ENCODE measurements at places on chromosomes 12 and 14.
A peak's percentile ranks its signal among the peaks of the same experiment; 100 is the strongest.

DNA sequence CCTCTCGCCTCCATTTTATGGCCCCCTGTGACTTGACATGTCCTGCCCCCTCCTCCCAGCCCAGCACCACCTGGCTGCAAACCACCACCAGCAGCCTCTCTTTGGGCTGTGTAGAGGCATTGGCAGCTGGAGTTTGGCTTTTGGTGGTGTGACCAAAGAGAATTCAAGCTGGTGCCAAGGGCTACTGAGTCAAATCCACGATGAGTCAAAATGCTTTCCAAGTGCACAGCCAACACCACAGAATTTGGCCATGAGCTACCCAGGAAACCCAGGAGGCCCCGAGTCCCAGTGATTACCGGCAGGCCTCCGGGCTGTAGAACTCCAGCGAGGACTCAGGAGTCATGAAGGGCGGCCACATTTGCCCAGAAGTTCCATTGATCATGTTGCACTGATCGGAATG, 53.8 kb downstream of the SCARB1 start:
- DNase-seq, result no peak

GRCh38 chr14:91405724-91406435, 11.7 kb downstream of the CCDC88C start:
- DNase-seq, result no peak

GRCh38 chr12:52632656-52633055, 14.3 kb upstream of the KRT73 start:
- DNase-seq, result no peak

DNA sequence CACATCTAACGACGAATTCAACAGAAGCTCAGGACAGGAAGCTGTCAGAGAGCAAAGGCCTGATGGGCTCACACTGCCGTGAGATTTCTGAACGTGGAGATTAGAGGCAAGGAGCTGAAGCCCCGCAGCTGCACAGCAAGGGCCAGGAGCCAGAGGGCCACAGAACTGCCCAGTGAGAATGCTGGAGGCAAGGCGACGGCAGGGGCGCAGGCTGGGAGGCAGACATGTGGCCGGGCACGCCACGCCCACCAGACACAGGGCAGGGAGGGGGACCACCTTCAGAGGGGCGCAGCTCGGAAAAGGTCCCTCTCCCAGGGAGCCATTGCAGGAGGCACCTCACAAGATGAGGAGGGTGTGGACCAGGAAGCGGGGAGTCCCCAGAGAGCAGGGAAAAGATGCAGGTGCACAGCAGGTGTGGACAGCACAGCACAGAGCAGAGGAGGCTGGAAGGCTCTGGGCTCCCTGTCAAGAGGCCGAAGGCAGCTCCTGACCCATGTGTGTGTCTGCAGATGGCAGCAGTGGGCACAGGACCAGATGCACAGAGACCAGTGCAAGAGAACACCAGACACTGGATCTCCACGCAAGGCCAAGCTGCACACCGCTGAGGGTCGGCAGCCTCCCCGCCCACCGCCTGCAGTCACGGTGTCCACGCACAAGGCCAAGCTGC, 23.0 kb downstream of the BTBD6 start:
- DNase-seq, result no peak

DNA sequence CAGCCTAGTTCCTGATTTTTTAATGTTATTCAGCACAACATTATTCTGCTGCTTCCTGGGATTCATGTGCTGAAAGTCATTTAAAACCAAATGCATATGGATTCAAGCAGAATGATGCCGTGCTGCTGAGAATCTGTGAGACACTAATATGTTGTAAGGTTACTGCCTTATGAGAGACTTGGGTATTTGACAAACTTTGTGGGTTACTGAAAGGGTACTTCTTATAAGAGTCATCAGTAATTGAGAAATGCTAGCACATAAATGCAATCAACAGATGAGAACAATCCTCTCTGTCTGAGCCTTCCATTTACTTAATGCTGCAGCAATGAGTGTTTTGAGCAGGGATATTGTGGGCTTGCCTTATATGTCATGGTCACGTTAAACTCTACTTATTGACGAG, 175.7 kb downstream of the NPAS3 start:
- DNase-seq, result no peak

- DNase-seq, result no peak
Observed at GRCh38 chr12:8493084-8493483, 20.2 kb upstream of the CLEC4D start.

DNA sequence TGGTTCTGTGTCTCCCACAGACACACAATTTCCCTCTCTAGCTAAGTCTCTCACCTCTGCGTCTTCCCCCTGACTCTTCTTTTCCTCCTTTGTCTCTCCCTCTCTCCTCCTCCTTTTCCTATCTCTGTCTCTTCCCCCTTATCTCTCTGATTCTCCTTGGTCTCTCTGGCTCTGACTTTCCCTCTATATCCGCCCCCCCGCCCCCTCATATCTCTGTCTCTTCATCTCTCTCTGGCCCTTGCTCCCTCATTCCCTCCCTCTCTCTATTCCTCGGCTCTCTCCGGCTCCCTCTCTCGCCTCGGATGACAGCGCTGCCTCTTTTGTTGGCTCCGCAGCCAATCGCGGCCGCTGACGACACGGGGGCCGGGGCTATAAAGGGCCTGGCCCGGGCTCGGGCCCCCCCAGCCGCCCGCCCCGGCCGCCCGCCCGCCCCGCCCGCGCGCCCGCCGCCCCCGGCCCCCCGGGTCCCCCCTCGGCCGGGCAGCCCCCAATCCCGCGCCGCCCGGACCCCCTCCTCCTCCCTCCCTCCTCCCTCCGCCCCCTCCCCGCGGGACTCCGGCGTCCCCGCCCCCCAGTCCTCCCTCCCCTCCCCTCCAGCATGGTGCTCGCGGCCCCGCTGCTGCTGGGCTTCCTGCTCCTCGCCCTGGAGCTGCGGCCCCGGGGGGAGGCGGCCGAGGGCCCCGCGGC, at the start of gene GDF11:
Gene GDF11 (plus strand): TSS at position 404 of the 687 bp plus-strand sequence. CDS start 195 bp downstream, at position 599.
- DNase-seq, result peak; percentile 74

GRCh38 chr12:67394550-67394949, 125.4 kb downstream of the CAND1 start:
- no peak for DNase-seq

DNA sequence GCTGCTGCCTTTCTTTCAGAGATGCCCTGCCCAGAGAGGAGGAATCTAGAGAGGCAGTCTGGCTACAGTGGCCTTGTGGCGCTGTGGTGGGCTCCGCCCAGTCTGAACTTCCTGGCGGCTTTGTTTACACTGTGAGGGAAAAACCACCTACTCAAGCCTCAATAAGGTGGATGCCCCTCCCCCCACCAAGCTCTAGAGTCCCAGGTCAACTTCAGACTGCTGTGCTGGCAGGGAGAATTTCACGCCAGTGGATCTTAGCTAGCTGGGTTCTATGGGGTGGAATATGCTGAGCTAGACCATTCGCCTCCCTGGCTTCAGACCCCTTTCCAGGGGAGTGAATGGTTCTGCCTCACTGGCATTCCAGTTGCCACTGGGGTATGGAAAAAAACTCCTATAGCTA, 25.6 kb downstream of the SPATA7 start:
- no peak for DNase-seq

DNA sequence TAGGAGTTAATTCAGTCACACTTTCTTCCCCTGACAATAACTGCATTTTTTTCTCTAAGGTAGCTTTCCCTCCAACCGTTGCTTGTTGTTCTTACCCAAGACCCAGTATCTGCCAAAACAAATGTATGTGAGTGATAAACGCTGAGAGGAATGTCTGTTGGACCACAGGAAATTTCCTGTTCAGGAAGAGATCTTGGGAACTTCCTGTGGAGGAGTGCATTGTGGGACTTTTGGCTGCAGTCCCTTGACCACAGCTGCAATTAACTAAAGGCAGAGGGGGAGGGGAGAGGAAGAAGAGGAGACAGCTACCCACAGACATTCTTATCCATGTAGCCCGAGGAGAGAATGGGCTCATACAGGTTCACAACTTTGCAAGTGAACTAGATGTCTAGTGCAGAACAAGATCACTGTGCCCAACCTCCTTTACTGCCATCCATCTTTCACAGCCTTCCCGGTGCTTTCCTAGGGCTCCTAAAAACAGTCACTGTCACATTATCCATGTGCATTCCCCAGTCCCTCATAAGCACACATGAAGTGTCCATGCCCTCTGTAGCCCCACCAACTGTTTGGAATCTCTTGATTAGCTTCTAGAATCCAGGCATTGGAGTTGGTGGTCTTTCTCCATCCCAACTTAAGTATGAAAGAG, 149.5 kb downstream of the ETV6 start:
- no peak for DNase-seq

DNA sequence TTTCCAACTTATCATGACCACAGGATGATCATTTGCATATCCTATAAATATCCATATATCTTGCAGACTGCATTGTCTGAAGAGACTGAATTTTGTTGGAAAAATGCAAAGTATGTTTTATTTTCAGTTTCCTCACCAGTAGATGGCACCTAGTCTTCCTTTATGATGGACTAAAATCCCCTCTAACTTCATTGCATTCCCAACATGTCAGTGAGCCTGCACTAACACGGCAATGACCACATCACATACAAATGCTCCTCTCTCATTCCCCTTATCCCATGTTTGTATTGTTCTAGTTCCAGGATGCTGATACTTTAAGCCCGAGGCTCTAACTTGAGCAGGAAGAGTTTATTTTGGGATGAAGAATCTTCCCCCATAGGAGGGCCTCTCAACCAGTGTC, 24.7 kb upstream of the MYBPC1 start:
- no peak for DNase-seq

- no peak for DNase-seq
Observed at GRCh38 chr14:91253795-91254323, 9.4 kb upstream of the GPR68 start.

DNA sequence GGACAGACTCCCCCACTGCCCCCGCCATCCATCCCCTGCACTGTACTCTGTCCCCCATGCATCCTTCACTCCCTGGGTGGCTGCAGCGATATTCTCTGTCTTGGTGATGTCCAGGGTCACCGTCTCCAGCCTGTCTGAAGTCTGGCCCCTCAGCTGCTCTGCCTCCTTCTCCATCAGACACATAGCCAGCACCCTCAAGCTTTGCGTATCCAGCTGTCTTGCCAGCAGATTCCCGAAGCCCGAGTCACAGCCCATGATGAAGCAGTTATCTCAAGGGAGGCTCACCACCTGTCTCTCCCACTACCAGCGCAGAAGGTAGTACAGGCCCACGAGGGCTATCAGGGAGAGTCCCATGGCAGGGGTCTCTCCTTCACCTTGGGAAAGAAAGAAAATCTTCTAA, 77.8 kb downstream of the HSD17B6 start:
- DNase-seq, result no peak
